ENCODE measurements at places on chromosomes 13 and 19.

GRCh38 chr19:6223461-6224307 lies 56.1 kb downstream of the MLLT1 start:
- DNase-seq: no peak

DNA sequence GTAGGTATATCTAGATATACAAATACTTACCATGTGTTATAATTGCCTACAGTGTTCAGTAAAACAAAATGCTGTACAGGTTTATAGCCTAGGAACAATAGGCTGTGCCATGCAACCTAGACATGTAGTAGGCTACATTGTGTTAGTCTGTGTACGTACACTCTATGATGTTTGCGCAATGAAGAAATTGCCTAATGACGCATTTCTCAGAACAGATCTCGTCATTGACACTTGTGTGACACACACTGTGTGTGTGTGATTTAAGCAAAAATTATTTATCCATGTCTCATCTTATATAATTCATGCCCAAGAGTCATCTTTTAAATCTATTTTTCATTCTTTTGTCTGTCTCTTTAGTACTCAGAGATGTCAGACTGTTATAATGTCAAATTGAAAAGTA lies 1888.8 kb upstream of the PCDH20 start:
- DNase-seq: no peak

GRCh38 chr13:98847780-98848179 lies 95.3 kb upstream of the SLC15A1 start:
- no peak for DNase-seq

DNA sequence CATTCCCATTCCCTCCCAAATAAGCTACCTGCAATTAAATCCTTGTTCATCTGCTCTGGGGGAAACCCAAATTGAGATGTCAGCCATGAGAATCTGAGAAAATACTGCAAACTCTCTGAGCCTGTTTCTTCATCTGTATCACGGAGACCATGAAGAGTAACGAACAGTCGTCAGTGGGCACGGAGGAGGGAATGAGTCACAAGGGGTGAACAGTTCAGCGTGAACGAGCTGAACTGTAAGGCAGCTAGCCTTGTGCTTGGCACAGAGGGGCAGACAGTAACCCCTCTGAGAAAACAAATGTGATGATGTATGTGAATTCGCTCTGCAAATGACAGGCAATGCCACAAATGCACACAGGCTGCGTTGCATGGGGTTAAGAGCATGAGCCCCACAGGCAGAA lies 288.7 kb downstream of the FOXO1 start:
- DNase-seq: no peak

DNA sequence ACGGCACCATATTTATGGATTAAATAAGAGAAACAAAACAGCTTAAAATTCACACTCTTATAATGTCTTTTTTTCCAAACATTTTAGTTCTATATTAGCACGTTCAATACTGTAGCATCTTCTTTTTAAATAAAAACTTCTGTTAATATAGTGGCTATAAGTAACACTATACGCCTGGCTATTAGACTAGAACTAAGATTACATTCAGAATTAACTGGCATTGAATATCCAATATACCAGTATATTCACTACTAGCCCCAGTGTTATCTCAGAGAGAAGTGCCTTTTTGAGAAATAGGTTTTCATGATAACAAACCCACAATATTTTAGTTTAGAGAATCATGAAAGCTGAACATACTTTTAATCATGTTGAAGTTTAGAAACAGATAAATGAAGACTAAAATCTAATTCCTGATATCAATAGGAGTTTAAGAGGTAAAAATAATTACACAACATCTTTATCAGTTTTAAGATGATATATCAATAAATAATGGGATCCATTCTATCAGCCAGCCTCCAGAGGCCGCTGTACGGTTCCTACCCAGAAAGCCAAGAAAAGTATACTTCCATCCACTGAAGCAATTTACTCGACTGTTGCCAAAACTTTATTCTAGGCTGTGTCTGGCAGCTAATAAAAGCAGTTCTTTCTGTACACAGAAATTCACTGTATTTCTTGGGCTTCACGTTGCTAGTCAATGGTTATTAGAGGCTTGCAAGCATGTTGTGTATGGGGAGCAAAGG lies 1113.4 kb upstream of the MIR17HG start:
- no peak for DNase-seq

All from NCI-H2227 treated with DMSO at 0.1 percent for 48 hours (cell line).